SK-N-DZ (cell line): ENCODE measurements at places on chromosomes 7 and 10.

GRCh38 chr7:37916673-37917660, at the start of gene SFRP4:
TSS of gene SFRP4 (minus strand) at chr7:37916817. CDS start at chr7:37916537, 280 bp downstream.
- DNase-seq: peak; percentile 43

GRCh38 chr10:48470893-48471805, 133.7 kb downstream of the ARHGAP22 start:
- no peak for DNase-seq

DNA sequence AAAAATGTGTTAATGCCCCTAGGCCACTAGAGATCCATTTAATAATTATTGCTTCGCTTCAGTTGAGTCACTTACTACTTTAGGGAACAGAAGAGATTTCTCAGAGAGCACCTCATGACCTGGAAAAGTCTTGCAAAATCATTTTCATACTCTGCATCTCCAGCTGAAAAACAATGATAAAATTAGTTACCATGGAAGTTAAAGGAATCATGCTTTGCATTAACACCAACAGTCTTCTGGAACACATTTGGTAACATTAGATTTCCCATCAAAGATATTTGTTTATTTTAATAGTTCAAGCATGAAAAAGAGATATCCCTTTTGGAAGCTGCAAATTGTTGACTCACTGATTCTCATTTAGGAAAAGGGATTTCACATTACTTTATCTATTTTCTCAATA, 1.8 kb upstream of the STEAP2 start:
- no peak for DNase-seq

GRCh38 chr7:37730501-37730900, 46.9 kb downstream of the GPR141 start:
- DNase-seq: no peak

DNA sequence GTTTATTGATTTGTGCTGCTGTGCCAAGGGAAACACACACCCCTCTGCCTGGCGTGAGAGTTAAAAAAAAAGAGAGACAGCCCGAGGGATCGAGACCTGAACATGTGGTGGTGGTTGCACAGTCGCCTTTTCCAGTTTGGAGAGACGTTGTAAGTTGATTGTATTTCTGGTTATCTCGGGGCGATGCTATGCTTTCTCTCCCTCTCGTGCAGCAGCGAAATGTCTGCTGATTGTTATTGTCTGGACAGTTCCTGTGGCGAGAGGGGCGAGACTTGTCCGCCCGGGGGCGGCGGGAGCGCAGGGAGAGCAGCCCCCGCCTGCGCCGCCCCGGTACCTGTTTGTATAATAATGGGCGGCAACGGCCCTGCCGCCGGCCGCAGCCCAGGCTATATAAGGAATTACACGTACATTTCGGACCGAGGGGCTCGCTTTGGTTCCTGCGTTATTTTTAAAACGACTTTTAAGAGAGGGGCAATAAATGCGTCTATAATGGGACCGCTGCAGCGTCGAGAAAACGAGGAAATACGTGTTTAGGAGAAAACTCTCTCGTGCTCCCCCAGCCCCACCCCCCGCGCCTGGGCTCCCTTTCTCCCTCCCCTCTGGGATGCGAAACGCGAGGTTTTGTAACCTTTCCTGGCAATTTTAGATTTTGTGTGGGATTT, 1.7 kb downstream of the ZEB1 start:
- peak; percentile 52 for DNase-seq

GRCh38 chr7:71612911-71613310, 481.0 kb downstream of the GALNT17 start:
- no peak for DNase-seq

- DNase-seq: no peak
Observed at GRCh38 chr10:18456984-18457383, 194.4 kb downstream of the NSUN6 start.
